ENCODE measurements at places on chromosomes 11 and 22.

DNA sequence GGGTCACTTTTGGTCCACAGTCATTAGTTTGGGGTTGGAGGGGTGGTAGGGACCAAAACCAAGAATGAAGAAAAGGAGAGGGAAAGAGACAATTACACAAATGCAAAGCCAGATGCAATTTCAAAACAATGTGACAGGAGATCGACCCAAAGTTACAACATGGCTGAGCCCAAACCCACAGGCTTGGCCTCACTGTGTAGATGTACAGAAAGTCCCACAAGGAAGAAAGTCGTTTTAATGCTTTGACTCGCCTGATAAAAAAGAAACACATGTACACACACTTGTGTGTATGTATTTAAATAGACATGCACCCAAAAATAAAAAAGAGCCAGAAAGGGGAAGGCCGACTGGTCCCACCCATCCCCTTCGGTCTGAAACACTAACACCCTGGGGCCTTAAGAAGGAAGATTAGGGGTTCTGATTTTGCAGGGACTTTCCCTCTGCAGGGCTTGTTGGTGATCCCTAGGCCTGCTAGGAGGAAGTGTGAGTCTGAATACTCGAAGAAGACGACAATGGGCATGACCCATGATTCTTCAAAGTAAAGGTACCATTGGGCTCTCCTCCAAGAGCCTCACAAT lies 104.1 kb downstream of the ETS1 start:
- DNase-seq, result no peak

DNA sequence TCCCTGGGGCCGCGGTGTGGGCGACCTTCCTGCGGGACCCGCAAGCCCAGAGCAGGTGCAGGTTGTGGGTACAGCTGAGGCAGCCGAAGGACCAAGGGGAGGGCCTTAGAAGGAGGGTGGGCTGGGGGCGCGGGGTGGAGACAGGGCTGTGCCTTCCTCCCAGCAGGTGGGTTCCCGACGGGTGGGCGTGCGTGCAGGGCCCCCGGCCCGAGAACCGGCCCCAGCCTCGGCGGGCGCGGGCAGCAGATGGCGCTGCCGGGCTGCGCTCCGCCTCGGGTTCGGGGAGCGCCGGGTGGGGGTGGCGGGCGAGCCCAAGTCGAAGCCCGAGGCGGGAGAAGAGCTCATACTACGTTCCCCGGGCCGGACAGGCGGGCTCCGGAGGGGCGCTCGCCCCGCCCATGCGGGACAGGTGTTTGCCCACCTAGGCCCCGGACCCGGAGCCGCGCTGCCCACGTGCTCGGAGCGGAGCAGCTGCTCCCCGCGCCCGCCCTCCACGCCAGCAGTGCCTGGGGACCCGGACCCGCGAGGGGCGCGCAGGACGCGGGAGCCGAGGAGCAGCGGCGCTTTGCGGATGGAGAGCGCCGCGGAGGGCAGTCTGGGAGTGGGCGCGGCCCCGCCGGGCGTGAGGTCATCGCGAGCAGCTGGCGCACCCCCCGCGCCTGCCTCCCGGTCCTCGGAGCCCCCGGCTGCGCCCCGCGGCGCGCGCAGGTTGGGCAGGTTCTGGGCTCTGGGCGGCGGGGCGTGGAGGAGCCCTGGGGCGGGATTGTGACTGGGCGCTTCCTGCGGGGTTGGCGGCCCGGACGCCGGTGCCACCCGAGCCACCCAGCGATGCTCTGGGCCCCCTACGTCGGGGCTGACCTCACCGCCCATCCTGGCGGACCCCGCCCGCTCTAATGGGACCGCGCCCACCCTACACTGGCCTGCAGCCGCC lies 25.3 kb downstream of the DUSP8 start:
- peak; percentile 83 for DNase-seq

DNA sequence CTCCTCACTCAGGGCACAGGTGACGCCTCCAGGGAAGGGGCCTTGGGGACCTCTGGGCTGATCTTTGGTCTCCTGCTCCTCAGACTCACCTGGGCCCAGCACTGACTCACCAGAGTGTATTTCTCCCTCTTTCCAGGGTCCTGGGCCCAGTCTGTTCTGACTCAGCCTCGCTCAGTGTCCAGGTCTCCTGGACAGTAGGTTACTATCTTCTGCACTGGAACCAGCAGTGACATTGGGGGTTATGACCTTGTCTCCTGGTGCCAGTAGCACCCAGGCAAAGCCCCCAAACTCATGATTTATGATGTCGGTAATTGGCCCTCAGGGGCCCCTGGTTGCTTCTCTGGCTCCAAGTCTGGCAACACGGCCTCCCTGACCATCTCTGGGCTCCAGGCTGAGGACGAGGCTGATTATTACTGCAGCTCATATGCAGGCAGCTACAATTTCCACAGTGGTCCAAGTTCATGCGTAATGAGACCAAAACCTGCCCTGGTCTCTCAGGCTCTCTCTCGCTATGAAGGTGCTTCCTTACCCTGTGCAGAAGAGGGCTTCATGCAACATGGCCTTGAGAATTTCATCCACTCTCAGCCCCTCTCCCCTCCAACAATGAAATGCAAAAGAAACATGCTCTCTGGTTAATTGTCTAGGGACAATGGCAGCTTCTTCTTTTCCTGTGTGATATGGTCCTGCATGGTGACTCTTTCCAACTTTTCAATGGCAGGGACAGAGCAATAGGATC lies 21.0 kb upstream of the PRAME start:
- DNase-seq, result no peak

GRCh38 chr22:44120314-44120704 lies 60.4 kb upstream of the PARVG start:
- no peak for DNase-seq

- no peak for DNase-seq
Observed at GRCh38 chr11:119612814-119613213, 116.2 kb downstream of the NECTIN1 start.

GRCh38 chr11:88179971-88180629 lies 4.9 kb upstream of the RAB38 start:
- peak; percentile 49 for DNase-seq

DNA sequence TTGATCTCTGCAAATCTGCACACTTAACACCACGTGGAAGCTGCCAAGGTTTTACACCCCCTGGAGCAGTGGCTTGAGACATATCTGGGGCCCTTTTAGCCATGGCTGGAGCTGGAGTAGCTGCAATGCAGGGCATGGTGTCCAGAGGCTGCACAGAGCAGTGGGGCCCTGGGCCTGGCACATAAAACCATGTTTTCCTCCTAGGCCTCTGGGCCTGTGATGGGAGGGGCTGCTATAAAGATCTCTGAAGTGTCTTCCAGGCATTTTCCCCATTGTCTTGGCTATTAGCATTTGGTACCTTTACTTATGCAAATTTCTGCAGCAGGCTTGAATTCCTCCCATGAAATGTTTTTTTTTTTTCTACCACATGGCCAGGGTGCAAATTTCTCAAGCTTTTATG lies 33.2 kb downstream of the CALCA start:
- no peak for DNase-seq

GRCh38 chr22:49405590-49405989 lies 422.1 kb downstream of the BRD1 start:
- DNase-seq, result no peak

GRCh38 chr22:37663521-37664140 lies 5.1 kb downstream of the PDXP start:
- DNase-seq, result no peak

DNA sequence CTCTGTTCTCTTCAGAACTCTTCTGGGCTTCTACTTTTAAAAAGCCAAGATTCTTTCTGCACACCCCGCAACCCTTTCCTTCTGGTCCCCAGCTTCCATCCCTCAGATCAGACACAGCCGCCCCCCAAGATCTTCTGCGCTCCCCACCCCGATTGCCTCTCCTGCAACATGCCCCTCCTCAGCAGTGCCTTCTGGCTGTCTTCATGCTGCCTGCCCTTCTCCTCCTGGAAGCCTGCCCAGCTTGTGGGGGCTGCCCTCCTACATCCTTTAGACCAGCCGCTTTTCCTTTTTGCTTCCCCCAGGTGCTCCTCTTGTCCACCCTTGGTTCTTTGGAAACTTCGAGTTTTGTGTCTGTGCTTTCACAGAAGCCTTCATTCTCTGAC lies 144.2 kb downstream of the FEZ1 start:
- DNase-seq, result no peak

GRCh38 chr11:124896821-124897391 lies 759 bp downstream of the ROBO4 start:
- DNase-seq, result peak; percentile 11

- no peak for DNase-seq
Observed at GRCh38 chr11:78706551-78706950, 131.9 kb upstream of the NARS2 start.

DNA sequence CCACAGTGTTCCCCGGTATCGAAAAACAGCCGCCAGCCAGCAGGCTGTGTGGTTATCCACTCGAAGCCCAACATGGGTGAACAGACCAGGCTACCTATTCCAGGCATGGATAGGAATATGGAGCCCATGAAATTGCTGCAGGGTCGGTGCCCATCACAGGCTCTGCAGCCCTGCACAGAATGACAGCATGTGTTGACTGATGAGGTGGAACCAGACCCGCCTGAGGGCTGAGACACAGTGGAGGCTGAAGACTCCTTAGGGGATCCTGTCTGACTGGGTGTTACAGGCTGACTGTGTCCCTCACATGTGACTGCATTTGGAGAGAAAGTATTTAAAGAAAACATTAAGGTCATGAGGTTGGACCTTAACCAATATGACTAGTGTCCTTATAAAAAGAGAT lies 6.2 kb upstream of the YPEL1 start:
- no peak for DNase-seq

DNA sequence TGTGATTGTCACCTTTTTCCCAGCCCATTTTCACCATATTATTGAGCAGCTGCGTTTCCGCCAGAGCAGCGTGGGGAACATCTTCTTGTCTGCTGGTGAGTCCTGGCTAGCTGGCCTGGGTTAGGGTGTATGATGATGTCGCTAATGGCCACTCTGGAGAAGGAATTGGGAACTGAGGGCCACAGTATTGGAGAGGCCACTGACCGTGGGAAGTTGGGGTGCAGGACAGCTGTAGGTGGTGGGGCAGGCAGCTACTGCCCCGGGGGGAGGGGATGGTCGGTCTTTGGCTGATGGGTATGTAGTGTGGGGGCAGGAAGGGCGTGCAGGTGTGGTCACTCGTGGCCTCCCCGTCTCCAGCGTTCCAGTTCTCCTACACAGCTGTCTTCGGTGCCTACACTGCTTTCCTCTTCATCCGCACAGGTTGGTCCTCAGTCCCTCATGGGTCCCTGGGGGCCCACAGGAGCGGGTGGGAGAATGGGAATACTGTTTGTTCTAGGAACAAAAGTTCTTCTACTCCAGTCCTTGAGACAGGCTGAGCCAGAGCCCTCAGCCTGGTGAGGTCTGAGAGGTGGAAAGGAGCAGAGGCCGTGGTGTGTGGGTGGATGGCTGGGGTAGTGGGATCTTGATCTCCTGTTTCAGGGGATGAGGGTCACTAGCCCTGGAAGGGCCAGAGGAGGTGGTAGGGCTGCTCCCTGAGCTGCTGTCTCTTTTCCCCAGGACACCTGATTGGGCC lies 2.1 kb downstream of the RCE1 start:
- no peak for DNase-seq

GRCh38 chr11:126664643-126665042 lies 309.2 kb downstream of the ST3GAL4 start:
- no peak for DNase-seq

- no peak for DNase-seq
Observed at GRCh38 chr11:13663631-13664071, 4.8 kb upstream of the FAR1 start.

DNA sequence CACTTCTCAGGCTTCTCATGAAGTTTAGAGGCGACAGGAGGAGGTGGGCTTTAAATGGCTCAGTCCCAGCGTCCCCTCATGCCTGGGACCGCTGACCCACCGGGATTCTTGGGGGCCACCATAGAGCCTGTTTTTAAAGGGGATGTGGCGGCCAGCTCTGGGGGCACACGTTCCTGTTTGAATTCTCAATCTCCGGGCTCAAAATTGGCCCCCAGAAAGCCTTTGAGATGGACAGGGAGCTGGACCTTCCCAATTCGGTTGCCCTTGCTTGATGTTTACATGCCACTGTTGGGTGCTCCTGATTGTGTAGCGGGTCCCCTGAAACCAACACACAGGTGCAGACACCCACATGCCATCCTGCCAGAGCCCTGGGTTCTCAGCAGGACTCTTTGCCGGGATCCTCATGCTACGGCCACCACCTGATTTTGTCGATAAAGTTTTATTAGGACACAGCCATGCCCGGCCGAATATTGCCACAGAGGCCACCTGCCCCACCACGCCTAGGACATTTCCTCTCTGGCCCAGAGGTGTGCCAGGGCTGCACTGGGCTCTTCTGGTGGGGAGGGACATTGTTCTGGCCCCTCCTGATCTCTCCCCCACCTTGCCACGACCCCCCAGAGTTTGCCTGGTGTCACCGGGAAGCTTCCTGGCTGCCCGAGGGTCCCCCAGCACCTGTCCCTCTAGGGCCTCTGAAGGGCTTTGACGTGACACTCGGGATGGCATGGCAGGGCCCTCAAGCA lies 71.6 kb downstream of the KCNQ1 start:
- no peak for DNase-seq

- DNase-seq, result no peak
Observed at GRCh38 chr11:116733969-116734508, 38.7 kb downstream of the BUD13 start.

Measured in cardiac muscle cell (in vitro differentiated cells and primary cell).